ENCODE measurements at places on chromosomes 4 and X.

DNA sequence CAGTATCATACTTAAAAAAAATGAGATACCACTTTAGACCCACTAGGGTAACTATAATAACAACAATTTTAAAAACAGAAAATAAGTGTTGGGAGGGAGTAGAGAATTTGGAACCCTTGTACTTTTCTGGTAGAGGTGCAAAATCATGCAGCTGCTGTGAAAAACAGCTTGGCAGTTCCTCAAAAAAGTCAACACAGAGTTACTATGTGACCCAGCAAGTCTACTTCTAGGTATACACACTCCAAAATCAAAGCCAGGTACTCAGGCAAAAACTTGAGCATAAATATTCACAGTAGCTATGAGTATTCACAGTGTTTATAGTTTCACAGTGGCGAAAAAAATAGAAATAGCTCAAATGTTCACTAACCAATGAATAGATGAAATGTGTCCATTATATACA is 11.6 kb upstream of the LHFPL1 start:
- no peak for DNase-seq

- DNase-seq = no peak
These were observed 43.7 kb downstream of the FAM114A1 start for GRCh38 chr4:38911257-38911656.

DNA sequence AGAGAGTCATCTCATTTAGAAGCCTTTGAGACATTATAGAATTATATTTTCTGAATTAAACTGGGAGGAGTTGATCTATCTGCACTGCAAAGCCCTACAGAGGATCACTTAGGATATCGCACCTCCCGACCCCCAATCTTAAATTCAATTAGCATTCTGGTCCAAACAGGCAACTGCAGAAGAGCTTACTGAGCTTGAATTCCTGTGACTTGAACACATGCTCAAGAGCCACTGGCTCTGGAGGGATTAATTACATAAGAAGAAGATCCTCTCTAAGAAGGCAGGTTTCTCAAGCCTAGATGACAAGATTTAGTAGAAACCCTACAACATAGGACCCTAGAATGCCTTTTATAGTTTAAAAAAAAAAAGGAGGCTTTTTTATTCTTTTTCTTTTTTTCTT is 548.9 kb downstream of the ARAP2 start:
- DNase-seq = no peak

GRCh38 chr4:100948911-100949310 is 398.4 kb downstream of the PPP3CA start:
- DNase-seq = no peak

- DNase-seq = no peak
These were observed 62.4 kb upstream of the UGT2B15 start for GRCh38 chr4:68732653-68733466.

DNA sequence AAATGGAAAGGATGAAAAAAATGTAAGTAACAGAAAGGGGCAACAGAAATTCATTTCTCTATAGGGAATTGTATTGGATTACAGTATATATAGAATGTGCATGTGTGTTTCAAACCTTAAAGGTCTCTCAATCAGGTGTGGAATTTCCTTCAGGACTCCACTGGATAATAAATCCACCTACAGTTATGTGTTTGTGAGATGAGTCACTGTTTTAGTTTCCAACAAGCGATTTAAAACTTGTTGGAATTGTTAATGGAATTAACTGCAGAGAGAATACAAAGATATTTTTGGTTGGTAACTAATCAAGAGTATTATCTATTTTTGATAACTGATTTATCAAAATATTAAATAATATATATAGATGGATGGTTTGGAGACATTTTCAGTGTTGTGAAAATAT is 32.8 kb downstream of the CEP44 start:
- no peak for DNase-seq

- no peak for DNase-seq
These were observed 378.6 kb upstream of the ANXA10 start for GRCh38 chr4:167713756-167714155.

- no peak for DNase-seq
These were observed 35.4 kb upstream of the PGRMC2 start for GRCh38 chr4:128322986-128323385.

GRCh38 chrX:70508296-70508911 is 63.8 kb downstream of the DLG3 start:
- no peak for DNase-seq

GRCh38 chr4:48467442-48467841 is 15.7 kb upstream of the SLC10A4 start:
- no peak for DNase-seq

GRCh38 chrX:125219852-125220251 is 99.8 kb upstream of the TEX13C start:
- no peak for DNase-seq

GRCh38 chr4:156962528-156962974 is 9.0 kb downstream of the PDGFC start:
- DNase-seq = no peak

- no peak for DNase-seq
These were observed 253.3 kb downstream of the CENPC start for GRCh38 chr4:67292045-67292444.

GRCh38 chr4:77022560-77023179 is 53.1 kb downstream of the CCNI start:
- DNase-seq = no peak

GRCh38 chrX:30593440-30594200 is 16.1 kb upstream of the TASL start:
- no peak for DNase-seq

DNA sequence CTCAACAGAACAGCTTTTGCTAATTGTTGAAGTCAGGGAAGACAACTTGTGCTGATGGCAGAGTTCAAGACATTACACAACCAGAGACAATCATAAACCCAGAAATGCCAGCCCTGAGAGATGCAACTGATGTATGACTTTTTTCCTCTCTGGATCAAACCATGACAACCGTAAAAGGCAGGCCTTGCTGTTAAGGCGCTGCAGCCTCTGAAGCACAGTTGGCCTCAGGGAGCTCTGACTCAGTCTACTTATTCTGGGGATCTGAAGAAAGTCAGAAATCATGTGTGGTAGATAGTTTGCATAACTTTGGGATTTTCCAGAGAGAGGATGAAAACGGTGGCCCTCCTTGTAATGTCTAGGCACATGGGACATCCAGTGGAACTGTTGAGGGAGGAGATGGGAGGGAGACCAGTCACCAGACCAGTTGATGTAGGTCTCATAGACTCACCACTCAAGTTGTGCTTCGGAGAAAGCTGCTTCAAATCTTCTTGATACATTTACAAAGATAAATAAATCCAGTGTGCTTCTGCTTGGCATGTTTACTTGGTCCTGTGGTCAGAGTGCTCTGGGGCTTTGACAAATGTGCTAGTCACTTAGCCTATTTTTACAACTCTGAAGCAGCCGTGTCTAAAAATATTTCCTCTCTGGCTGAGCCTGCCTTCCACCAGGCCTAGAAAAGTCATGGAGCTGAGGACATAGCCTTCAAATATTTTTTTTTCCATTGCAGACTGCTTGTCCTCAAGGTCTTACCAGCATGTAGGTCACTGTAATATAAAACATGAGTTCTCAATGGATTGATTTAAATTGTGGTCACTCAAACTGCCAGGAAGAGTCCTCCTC is 7.5 kb downstream of the HADH start:
- DNase-seq = no peak

DNA sequence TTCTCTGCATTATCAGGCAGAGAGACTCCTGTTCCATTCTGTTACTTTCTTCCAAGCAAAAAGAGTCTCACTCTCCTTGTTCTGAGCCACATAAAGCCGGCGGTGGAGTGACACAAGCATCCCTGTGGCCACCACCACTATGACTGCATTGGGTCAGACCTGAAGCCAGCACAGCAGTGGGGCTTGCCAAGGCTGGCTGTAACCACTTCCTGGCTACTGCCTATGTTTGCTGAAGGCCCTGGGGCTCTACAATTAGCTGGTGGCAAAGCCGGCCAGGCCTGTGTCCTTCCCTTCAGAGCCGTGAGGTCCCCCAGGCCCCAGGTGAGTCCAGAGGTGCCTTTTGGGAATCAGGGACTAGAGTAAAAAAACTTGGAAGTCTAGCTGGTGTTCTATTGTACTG is 31.8 kb downstream of the PLAC8 start:
- no peak for DNase-seq

- no peak for DNase-seq
These were observed 24.5 kb upstream of the VEGFC start for GRCh38 chr4:176817204-176817603.

- no peak for DNase-seq
These were observed 54.9 kb downstream of the REELD1 start for GRCh38 chr4:146269228-146269653.

- no peak for DNase-seq
These were observed 31.1 kb downstream of the SULT1E1 start for GRCh38 chr4:69828828-69829227.

DNA sequence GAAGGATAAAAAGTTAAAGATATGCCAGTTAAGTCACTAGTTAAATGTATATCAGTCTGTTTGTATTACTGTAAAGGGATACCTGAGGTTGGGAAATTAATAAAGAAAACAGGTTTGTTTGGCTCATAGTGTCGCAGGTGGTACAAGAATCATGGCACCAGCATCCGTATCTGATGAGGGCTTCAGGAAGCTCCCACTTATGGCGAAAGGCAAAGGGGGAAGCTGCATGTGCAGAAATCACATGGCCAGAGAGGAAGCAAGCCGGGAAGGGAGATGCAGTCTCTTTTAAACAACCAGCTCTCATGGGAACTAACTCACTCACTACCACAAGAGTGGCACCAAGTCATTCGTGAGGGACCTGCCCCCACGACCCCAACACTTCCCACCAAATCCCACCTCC is 91.9 kb upstream of the SH3RF1 start:
- no peak for DNase-seq

GRCh38 chrX:2618516-2618915 is 72.6 kb upstream of the CD99 start:
- DNase-seq = no peak

DNA sequence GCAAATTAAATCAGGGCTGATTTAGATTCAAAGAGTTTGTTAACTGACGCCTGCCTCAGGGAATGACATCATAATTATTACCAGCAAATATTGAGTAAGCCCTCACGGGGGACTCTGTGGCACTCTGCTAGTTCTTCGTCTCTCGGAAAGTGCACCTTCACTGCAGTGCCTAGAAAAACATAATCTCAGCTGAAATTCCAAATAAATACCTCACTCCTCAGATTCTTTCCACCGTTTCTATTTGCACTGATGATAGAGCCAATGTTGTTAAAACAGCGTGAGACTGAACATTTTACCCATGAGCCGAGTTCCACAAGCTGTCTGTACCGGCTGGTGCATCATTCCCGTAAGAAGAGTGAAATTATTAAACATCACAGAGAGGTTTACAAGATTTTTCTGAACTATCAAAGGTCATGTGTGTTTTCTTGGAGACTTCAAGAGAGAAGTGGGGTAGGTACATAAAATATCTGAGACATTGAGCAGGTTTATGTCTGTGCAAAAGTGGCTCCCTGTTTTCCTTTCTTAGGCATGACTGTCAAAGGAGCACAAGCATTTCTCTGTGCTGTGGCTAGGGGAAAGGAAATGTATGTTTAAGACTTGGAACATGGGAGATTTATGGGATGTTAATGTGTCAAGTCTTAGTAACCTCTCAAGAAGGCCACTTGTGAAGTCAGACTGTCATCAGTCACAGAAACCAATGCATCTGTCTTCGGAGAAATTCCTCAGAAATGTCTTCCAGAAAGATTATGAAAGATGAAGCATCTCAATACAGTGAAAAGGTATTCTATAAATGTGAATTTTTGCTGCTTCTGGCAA is 119.6 kb downstream of the CBLL2 start:
- DNase-seq = no peak

- no peak for DNase-seq
These were observed 57.7 kb downstream of the HS6ST2 start for GRCh38 chrX:132900633-132901293.

DNA sequence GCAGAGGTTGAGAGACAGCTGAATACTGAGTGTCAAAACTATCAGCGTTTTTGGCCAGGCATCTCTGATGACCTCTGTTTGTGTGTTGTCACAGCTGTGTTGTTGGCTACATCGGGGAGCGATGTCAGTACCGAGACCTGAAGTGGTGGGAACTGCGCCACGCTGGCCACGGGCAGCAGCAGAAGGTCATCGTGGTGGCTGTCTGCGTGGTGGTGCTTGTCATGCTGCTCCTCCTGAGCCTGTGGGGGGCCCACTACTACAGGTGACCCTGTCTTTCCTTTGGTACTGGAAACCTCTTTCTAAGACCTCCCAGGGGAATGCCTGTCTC is 86.9 kb downstream of the EGF start:
- DNase-seq = no peak

Data from GOT3 (cell line).